ENCODE measurements at places on chromosomes 7 and 10. TPM values are rescaled to one million over a fixed set of nuclear protein-coding genes. Genes with fewer than 3 reads are reported as not detected.
A peak's percentile ranks its signal among the peaks of the same experiment; 100 is the strongest.

GRCh38 chr10:130635528-130635927 lies 499.3 kb downstream of the GLRX3 start:
- DNase-seq: no peak

DNA sequence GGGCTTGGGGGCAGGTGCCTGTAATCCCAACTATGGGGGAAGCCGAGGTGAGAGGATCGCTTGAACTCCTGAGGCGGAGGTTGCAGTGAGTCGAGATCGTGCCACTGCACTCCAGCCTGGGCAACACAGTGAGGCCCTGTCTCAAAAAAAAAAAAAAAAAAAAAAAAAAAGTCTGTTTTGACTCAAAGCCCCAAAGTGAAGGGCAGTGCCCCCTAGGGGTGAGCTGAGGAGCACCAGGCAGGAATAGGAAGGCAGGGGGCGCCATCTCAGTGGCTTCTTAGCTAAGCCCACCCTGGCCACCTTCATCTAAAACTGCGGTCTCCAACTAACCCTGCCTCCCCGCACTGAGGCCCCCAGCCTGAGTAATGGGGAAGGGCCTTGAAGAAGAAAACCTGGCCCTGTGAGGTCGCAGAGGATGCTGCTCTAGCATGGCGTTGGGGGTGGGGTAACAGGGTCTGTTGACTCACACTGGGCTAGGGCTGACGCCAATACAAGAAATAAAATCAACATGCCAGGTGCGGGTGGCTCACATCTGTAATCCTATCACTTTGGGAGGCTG lies 9.8 kb downstream of the PODXL start:
- no peak for DNase-seq

- peak; percentile 42 for DNase-seq
These were observed 116.2 kb downstream of the SH3PXD2A start for GRCh38 chr10:103739039-103739764.

DNA sequence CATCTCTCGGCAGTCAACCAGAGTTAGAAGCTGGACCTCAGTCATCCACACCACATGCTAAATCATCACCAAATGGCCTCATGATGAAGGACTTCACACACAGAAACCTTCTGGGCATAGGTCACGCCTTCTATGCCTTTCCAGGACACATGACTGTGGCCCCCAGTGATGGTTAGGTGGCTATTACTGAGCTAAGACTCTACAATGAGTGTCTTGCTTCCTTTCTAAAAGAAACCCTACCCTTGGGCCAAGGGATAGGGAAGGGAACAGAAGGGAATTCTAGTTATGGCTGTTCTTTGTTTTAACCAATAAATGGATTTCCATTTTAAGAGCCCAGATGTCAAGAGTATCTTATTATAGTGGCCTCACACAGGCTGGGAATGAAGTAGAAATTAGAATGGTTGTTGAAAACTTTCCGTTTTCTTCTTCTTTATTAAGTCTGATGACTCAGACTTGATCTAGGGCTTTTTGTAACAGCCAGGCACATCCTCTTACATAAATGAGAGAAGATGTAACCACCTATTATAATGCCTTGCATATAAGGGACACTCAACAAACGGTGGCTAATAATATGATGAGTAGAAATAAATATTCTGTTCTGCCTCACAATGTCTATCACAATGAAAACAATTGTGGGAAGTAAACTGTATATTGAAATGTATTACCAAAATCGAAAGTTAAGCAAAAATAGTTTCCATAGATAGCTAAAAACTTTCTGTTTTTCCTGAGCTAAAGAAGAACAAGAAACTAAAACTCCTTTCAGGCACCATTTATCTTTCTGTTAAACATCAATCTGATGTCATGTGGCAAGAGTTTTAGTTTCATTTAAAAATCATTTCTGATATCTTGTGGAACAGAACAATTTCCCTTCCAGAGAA lies 62.5 kb upstream of the TOMM7 start:
- no peak for DNase-seq

DNA sequence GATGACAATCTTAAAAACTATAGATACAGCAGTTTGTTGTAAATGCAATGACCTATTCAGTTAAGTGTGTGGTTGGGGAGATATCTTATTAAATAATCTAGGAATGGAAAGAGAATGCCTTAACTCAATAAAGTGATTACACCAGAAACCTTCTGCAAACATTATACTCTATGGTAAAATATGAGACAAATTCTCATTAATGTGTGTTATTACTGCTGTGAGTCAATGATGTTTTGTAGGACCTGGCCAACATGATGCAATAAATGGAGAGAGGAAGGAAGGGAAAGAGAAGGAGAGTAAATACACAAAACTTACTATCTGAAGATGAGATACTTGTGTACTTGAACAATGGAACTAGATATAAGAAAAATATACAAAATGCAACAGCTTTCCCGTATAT lies 25.1 kb downstream of the MKX start:
- DNase-seq: no peak

GRCh38 chr10:130808243-130808642 lies 503.3 kb downstream of the TCERG1L start:
- DNase-seq: no peak

The ARMH3 gene
- 16.6 TPM for total RNA-seq

The LUC7L2 gene
- total RNA-seq: 64.1 TPM

The INPP5F gene
- total RNA-seq: 23.3 TPM
